Cortex of kidney (tissue), 1 donor: ENCODE measurements at places on chromosomes 3 and 15.

GRCh38 chr3:45443459-45443858 lies 55.1 kb downstream of the LARS2 start:
- no peak for DNase-seq

- no peak for DNase-seq
Observed at GRCh38 chr3:58391156-58391865, 42.3 kb downstream of the PDHB start.

GRCh38 chr3:168958466-168958865 lies 705.0 kb downstream of the MECOM start:
- no peak for DNase-seq

DNA sequence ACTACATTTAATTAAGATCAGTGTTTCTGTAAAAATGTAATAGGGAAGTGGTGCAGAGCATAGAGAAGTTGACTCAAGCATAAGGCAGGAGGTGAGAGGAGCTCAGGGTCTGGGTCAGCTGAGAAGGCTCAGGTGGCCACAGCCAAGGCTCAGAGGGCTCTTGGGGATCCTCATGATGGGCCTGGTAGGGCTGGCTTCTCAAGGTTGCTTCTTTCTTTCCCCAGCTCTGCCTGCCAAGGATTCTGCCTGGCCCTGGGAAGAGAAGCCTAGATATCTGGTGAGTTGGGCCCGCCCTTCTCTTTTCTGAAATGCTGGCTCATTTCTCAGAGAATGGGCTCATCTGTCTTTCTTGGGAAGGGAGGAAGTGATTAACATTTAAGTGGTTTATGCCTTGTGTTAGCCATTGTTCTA lies 6.5 kb downstream of the ZNF589 start:
- no peak for DNase-seq

DNA sequence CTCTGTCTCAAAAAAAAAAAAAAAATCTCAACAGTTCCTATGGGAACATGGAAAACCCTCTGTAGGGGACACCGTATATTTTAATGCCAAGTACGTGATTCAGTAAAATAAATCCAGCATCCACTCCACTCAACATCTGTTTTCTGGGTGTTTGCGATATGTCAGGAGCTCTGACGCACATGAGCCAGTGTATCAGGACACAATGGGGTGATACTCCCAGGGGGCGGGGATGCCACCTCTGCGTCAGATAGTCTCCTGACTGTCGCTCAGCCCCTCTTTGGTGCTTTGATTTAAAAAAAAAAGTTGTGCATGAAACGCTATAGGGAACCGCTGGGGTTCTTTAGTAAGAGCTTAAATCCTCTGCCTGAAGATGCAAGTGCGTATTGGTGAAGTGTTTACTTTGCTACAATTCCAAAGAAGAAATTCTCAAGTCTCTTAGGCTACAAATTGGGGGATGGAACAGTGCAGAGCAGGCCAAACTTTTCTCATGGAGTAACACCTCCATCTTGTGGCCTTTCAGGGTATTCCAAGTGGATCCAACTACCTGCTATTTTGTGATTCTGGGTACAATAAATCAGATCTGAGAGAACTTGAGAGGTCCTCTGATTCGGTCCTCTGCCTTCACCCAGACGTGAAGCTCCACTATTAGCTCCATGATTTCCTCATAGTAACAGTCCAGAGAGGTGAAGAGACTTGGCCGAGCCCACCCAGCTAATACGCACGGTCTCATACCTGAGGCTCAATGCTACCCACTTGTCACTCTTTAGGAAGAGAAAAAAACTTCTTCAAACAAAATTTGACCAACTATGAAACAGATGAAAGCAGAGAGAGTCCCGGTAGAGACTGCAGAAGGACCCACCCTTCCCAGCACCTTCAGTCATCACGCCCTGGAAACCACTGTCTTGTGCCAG lies 9.3 kb upstream of the NR2E3 start:
- no peak for DNase-seq

DNA sequence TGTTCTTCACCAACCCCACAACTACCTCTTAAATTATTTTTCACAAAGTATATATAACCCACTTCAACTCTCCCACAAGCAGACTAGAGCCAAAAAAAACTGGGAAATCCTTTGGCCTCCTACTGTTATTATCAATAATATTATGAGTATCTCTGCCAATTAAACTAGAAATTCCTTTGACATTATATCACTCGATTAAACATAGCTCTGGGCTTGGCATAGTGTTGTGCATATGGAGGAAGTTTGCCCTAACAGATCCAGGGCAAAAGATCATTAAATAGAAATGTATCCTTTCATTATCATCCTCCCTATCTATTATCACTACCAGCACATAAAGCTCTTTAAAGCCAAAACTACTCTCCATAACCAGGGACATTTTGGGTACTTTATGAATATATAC lies 74.9 kb downstream of the OSBPL10 start:
- DNase-seq, result no peak

- DNase-seq, result no peak
Observed at GRCh38 chr3:73497646-73498406, 126.9 kb downstream of the PDZRN3 start.

DNA sequence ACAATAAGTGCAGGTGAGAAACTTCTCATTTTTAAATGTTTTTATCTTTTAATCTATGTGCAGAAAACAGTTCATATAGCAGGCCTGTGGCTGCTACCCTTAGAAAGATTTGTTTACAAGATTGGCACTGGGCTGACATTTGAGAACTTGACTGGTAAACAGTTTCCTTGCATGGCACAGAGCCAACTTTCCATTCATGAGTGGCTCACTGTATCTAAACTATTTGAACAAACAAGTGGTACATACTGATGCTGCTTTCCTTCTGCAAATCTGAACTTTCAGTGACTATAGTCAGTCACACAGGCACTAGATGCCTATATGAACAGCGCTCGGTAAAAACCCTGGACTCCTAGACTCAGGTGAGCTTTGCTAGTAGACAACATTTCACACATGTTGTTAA lies 6.3 kb upstream of the GTPBP8 start:
- no peak for DNase-seq

DNA sequence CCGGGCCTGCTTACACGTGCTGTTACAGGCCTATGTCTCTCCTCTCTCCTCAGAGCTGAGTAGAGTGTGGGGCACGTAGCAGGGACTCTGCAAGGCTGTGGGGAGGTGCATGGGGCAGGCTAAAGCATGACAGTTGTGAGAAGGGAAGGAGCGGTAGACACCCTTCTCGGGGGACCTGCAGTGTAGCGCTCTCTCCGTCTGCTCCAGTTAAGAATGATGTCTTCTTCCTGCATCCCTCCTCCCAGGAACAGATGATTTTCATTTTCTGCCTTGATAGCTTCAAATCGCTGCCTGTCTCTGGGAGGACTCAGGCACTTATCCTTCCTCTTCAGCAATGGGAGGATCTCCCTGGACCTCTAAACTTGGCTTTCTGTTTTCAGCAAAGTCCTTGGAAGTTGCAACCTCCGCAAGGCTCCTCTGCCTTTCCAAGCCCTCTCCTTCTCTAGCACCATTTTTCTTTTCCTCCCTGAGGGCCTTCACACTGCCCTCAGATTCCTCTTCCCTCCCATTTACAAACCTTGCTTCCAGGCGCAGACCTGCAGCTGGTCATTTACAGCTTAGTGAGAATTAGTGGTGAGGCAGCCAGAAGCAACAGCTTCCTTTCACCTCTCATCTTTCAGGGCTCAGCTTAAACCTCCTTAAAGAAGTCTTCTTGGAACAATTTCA lies 23.4 kb upstream of the TLE3 start:
- no peak for DNase-seq

DNA sequence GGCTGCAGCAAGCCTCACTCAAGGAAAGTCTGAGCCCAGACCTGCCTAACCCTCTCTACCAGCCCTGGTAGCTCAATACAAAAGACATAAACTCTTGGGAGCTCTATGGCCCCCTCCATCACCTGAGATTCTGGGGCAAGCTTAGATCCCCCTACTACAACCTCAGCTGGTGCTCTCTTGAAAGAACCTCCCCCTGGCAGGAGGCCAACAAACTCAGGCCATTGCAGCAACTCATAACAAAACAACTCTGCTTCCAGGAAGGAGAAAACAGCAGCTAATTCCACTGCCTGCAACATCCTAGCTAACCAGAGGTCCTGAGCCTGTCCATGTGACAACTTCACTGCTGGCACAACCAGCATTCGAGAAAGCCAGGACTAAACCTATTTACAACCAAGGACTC lies 169.2 kb downstream of the ROBO1 start:
- DNase-seq, result no peak

GRCh38 chr3:62562017-62562416 lies 188.7 kb upstream of the FEZF2 start:
- no peak for DNase-seq

- DNase-seq, result no peak
Observed at GRCh38 chr3:51445544-51446280, 54.1 kb downstream of the DCAF1 start.

DNA sequence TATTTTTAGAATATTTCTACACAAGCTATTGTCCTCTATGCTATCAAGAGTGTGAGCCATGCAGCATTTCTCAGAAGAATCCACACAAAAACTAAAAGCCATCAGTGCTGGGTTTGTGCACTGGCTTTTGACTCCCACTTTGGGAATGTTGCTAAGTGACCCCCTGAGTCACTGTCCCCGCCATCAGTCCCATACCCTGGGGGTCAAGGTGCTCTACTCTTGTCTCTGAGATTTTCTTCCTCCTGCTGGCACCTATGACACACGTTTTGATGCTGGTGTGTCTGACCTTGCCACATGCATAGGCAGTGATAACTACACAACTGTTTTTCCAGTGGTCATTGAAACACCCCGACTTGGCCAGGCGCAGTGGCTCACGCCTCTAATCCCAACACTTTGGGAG lies 19.8 kb downstream of the CMTM7 start:
- no peak for DNase-seq

DNA sequence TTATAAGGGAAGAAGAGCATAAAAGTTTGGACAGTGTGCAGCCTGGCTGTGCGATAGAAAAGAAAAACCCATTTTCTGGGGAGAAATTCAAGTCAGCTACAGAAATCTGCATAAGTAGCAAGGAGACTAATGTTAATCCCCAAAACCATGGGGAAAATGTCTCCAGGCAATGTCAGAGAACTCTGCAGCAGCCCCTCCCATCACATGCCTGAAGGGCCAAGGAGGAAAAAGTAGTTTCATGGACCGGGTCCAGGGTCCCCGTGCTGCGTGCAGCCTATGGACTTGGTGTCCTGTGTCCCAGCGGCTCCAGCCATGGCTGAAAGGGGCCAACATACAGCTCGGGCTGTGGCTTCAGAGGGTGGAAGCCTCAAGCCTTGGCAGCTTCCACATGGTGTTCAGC lies 28.3 kb upstream of the COLQ start:
- no peak for DNase-seq

GRCh38 chr3:129304146-129304961 lies 25.7 kb downstream of the HMCES start:
- DNase-seq, result no peak

DNA sequence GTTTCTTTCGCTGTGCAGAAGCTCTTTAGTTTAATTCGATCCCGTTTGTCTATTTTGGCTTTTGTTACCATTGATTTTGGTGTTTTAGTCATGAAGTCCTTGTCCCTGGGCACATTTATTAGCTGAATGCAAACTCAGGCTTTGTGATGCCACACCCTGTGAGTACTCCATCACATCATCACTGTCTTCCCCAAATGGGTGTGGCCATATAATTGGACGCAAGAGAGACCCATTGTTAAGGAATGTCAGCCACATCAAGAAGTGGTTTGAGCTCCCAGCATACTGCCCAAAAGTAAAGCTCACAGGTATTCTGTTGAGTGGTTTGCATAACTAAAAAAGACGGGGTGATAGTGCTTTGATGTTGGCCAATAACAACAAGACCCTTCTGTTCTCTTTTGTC lies 245.7 kb downstream of the SV2B start:
- DNase-seq, result no peak

GRCh38 chr3:138389144-138389601 lies 40.8 kb downstream of the MRAS start:
- DNase-seq, result no peak

GRCh38 chr3:40268802-40269524 lies 40.5 kb upstream of the EIF1B start:
- DNase-seq, result no peak

DNA sequence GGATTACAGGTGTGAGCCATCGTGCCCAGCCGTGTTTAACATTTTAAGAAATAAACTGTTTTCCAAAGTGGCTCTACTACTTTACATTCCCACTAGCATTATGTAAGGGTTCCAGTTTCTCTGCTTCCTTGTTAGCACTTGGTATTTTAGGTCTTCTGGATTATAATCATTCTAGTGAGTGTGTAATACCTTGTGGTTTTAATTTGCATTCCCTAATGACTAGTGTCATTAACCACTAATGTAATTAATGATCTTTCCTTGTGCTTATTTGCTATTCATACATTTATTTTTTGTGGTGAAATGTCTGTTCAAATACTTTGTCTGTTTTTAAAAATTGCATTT lies 30.7 kb downstream of the ARIH2 start:
- no peak for DNase-seq

DNA sequence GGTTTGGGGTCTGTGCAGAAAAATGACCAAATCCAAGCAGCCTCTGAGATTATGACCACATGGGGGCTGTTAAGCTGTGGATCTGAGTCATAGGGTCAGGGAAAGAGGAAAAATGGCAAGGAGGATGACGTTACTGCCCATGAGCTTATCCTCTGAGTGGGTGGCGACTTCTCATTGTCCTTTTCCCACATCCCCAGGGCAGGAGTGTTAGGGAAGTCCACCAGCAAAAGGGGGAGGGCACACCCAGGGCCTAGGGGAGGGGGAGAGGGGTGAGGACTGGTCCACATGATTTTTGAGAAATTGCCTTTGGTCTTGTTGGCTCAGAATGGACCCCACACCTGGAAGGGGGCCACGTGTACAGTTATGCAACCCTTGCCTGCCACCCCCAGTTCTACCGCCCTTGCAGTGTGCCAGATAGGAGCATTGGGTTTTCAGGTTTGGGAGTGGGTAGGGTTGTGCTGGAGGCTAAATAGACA lies 2.6 kb downstream of the CD276 start:
- DNase-seq, result no peak

DNA sequence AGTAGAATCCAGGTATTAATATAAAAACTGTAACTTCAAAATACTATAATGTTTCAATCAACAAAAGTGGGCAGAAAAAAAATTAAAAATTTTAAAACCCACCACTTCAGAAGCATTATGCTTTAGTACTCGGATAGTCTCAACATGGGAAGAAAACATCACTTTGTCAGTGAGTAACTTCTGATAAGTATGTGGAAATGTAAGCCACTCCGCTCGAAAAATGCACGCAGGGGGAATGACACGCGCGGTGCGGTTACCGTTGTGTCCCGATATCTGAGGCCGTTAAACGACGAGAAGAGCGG lies 656 bp downstream of the NGLY1 start:
- no peak for DNase-seq
